ENCODE measurements at places on chromosomes 4 and X.

- DNase-seq = no peak
Observed at GRCh38 chrX:115324194-115324593, 34.7 kb downstream of the LUZP4 start.

- no peak for DNase-seq
Observed at GRCh38 chr4:6493658-6494304, 21.4 kb upstream of the PPP2R2C start.

GRCh38 chrX:120140293-120140981 lies 18.0 kb upstream of the RHOXF2 start:
- no peak for DNase-seq

GRCh38 chrX:123581586-123581985 lies 151.3 kb downstream of the THOC2 start:
- no peak for DNase-seq

GRCh38 chr4:156968479-156968984 lies 3.1 kb downstream of the PDGFC start:
- DNase-seq = peak; percentile 29

GRCh38 chrX:20144491-20144890 lies 2.9 kb upstream of the EIF1AX start:
- DNase-seq = no peak

GRCh38 chrX:49988143-49988542 lies 65.7 kb downstream of the CLCN5 start:
- no peak for DNase-seq

All from CD4-positive, alpha-beta T cell treated with Interleukin-4 for 1 hour (primary cell).